ENCODE measurements at places on chromosomes 6 and 20. TPM values are rescaled to one million over a fixed set of nuclear protein-coding genes. Genes with fewer than 3 reads are reported as not detected.

Gene TGM3
- 0.05 TPM for polyA plus RNA-seq

Gene IFNGR1
- polyA plus RNA-seq, result 125 TPM

Gene WFDC10B
- polyA plus RNA-seq, result not detected

Gene NSFL1C
- 36.3 TPM for polyA plus RNA-seq

Gene MUCL3
- not detected for polyA plus RNA-seq

Gene PACRG
- 4.9 TPM for polyA plus RNA-seq

Gene CD109
- 6.6 TPM for polyA plus RNA-seq

Gene WFDC2
- polyA plus RNA-seq, result 2.6 TPM

Gene NR2E1
- polyA plus RNA-seq, result not detected

Gene UBE2C
- polyA plus RNA-seq, result 0.25 TPM

Gene PNRC1
- polyA plus RNA-seq, result 82.7 TPM

Gene CYP39A1
- polyA plus RNA-seq, result 3.3 TPM

Gene CCN6
- polyA plus RNA-seq, result not detected

Gene ISM1
- 1.0 TPM for polyA plus RNA-seq

All from right cardiac atrium (tissue), 5 donors.